NCI-H1436 (cell line): ENCODE measurements at places on chromosomes 2 and 18.

GRCh38 chr2:99809259-99809900, 319.6 kb upstream of the REV1 start:
- no peak for DNase-seq

DNA sequence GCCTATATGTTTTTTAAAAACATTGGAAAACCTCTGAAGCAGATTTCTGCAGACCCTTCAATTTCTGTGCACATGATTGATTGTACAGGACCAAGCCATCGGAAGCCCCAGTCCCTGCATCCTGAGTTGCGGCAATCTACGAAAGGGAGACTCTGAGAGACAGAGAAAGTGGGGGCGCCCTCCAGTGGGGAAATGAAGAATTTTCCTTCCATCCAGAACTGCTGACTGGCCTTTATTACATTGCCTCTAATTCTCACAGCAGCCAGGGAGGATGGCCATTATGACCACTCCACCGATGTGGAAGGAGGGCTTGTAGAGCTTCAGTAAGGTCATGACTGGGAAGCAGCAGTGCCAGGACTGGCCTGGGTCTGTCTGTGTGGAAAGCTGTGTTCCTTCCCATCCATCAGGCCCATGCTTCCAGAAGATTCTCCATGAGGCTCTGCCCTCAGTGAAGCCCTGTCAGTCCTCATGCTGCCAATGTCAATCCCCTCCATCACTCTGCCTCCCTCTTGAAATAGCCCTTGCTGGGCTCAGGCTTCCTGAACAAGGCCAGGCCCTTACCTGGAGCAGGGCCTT, 20.0 kb upstream of the RESP18 start:
- DNase-seq: peak; percentile 60

DNA sequence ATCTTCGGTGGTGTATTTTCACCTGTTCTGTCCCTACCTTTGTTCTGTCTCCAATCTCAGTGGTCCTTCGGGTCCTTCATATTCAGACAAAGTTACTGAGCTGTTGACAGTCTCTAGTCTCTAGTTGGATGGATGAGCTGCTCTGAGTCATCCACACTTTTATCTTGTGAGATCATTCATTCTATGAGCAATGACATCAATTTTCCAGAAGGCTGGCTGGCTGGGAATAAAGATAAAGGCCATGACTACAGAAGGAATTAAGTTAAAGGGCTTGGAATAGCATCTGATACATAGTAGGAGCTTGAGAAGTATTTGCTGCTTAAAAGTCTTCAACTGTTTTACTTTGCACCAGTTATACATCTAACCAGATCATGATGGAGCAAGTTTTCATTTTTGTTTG, 43.1 kb upstream of the SLC39A10 start:
- no peak for DNase-seq

- DNase-seq: no peak
Observed at GRCh38 chr2:178829981-178830380, 22.8 kb upstream of the TTN start.

DNA sequence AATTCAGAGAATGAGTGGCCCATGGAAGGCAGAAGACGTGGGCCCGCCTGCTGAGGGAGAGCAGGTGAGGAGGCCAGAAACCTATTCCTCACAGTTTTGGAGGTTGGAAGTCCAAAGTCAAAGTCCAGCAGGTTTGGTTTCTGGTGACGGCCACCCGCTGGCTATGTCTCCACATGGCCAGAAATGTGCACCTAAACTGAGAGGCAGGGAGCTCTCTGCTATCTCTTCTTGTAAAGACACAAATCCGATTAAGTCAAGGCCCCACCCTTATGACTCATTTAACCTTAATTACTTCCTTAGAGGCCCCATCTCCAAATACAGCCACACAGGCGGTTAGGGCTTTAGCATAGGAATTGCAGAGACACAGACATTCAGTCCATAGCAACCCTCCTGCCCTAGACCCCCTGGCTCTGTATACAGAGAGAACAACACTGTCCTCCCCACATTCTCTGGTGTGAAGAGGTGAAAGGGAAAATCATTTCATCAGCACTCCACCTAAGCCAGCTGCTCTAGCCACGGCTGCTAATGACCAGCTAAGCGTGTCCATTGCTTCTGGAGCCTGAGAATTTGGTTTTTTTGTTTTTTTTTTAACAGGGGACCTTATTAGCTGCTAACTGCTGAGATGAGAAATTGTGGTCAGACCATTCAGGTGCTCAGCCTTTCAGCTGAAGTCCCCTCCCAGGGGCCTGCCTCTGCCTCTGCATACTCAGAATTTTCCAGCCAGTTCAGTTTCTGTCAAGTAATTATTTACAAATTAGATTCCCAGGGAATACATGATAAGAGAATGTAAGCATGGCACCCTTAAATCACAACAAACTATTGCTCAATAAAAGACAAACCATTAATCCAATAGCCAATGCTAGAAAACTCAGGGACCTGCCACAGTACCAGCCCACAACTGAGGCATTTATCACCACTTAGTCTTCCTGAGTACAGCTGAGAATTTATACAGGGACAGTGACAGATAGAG, 368.7 kb upstream of the ID2 start:
- DNase-seq: no peak

DNA sequence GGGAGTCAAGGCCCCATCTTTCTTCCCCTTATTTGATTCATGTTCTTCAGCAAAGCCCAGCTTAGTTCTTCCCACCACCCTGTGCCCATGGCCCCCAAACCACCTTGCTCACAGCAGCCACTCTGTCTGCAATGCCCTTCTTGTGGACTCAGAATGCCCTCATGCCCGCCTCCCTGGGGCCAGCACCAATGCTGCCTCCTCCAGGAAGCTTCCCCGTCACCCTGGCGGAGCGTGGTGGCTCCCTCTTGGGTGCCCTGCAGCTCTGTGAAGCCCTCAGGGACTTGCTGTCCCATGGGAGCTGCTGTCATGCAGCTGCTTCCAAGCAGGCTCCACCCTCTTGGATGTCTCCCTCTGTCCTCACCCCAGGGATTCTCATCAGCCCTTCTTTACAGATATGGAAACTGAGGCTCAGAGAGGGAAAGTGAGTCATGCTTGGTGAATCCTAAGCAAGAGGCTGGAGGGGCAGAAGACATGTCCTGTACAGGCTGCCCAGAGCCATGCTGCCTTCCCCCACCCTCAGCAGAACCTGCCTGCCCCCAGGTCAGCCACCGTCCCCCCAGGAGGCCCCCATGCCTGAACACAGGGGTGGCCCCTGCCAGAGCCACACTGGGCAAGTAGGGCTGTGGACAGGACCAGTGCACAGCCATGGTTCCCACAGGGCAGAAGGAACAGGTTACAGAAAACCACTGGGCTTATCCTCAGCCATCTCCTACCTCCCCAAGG, 11.8 kb upstream of the DUSP2 start:
- DNase-seq: peak; percentile 51

- no peak for DNase-seq
Observed at GRCh38 chr2:25620077-25620476, 53.3 kb downstream of the DTNB start.

- DNase-seq: no peak
Observed at GRCh38 chr2:138752197-138752956, 27.8 kb downstream of the NXPH2 start.

GRCh38 chr2:10217489-10218435, 84.9 kb upstream of the HPCAL1 start:
- no peak for DNase-seq

- DNase-seq: no peak
Observed at GRCh38 chr18:46832849-46833248, 76.0 kb upstream of the ST8SIA5 start.

- DNase-seq: no peak
Observed at GRCh38 chr2:126898636-126899035, at the start of gene TEX51. TSS of gene TEX51 (plus strand) at chr2:126898890. CDS start at chr2:126898919, 29 bp downstream.

DNA sequence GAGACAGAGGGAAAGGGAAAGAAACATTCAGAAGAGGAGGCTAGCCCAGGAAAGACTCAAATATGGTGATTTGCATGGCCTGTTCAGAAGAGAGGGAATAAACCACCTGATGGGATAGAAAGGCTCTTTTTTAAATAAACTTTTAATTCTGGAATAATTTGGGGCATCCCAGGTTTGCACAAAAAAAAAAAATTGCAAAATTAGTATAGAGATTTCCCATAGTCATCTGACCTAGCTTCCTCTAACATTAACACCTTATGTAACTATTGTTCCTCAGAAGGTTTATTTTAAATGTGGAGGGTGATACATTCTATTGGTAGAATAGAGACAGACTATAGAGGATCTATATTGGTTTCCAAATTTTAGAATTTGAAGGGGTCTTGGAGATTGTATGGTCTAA, 330.4 kb upstream of the SLC14A2 start:
- no peak for DNase-seq

DNA sequence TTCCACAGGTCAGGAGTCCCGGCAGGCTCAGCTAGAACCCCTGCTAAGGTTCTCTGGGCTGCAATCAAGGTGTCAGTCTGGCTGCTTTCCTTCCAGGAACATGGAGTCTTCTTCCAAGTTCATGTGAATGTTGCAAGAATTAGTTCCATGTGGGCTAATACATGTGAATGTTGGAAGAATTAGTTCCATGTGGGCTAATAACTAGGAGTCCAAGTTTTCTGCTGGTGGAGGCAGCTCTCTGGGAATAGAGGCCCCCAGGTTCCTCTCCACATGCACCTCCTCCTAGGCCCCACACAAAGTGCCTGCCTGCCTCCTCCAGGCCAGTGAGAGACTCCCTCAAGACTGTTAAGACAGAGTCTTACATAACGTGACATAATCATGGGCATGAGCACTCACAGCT, 140.8 kb upstream of the SLC35G4 start:
- DNase-seq: no peak

GRCh38 chr2:126766969-126767296, 111.0 kb downstream of the GYPC start:
- DNase-seq: no peak

DNA sequence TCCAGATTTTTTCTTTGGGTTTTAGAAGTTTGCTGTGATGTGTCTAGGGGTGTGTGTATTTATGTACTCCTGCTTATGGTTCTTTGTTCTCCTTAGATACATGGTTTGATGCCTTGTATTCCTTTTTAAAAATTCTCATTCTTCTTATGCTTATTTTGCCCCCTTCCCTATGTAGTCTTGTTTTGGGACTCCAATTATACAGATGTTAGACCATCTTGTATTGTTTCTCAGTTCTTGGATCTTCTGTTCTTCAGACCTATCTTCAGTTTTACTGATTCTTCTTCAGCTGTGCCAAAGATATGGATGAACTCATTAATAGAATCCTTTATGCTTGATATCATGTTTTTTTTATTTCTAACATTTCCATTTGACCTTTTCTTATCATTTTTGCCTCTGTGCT, 14.2 kb upstream of the MSL3B start:
- no peak for DNase-seq

DNA sequence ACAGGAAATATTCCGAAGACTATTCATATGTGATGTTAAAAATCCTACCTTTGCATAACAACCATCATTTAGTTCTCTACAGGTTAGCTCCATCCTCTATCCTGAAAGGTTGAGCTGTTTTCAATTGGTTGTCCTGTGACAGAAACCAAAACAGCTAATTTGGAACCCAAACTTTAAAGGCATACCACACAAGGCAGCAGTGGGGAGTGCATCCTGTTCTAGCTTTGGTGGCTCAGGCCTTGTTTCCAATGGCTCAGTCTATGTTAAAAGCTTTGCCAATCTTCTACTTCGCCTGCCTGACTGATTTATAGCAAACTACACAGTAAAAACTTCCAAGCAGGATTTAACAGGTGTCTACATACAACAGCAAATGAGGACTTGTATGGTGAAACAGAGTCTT, 3.2 kb downstream of the CD226 start:
- DNase-seq: no peak

GRCh38 chr2:134491771-134492441, 226.9 kb downstream of the TMEM163 start:
- DNase-seq: peak; percentile 50

GRCh38 chr2:15745350-15745749, 153.7 kb downstream of the DDX1 start:
- no peak for DNase-seq

DNA sequence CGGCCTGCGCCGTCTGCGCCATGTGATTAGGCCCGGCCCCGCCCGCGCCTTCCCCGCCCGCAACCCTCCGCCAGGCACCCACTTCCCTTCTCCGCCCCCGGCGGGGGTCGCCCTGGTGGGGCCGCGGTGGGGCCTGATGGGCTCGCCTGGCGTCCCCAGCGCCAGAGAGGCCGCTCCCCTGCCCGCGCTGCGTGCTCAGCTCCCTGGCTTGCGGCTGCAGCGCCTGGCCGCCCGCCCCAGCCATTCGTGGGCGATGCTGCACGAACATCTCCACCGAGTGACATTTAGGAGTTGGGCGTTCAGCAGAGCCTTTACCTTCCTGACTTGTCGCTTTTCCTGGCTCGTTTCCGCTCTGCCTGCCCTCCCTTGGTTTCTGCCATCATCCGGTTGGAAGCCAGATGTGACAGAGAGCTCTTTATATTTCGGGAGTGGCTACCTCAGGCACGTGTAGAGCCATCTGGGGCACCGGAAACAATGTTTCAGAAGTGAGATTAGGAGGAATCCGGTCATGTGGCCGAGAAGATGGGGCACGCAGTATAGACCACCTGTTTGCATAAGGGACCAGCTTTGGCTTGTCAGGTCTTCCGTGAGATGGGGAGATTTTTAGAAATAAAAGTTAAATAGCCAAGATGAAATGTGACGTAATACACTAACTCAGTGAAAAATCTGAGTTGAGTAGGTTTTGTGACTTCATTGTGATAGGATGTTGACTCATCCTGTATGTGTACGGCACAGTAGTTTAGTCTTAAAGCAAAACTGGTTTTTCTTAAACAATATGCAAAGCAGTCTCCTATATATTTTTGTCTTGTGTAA, 1.2 kb downstream of the GLS start:
- peak; percentile 20 for DNase-seq

GRCh38 chr18:26133652-26134051, at the start of gene PSMA8:
TSS of gene PSMA8 (plus strand) at chr18:26133869. CDS start at chr18:26133966, 97 bp downstream.
- no peak for DNase-seq
